Fibroblast of lung (primary cell): ENCODE measurements at places on chromosomes 13 and 19.

- no peak for DNase-seq
Observed at GRCh38 chr19:42052241-42052863, 17.7 kb downstream of the GRIK5 start.

GRCh38 chr19:50910722-50911121, 473 bp downstream of the KLK4 start:
- DNase-seq, result no peak

DNA sequence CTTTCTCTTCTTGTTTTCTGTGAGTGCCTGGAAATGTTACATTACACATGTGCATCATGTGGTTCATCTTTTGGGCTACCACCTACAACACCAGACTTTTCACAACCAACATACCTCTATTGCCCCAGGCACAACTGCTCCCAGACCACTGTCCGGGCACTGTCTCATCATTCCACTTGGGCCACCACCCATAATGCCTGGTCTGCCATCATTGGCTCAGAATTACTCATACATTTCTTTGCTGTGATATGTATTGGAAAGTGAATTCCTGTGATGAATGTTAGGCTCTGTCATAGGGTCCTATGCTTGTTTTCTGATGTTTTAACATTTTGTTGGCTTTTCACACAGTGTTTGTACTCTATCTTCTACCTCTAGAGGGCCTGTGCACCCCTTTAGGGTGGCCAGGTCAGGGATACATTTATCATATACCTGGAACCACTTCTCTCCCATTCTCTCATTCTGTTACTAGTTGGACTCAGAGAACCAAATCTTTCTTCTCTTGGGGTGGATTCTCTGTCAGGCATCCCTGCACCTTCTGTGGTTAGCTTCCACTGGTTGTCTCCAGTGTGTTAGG, 172.8 kb downstream of the NHLRC3 start:
- DNase-seq, result no peak

DNA sequence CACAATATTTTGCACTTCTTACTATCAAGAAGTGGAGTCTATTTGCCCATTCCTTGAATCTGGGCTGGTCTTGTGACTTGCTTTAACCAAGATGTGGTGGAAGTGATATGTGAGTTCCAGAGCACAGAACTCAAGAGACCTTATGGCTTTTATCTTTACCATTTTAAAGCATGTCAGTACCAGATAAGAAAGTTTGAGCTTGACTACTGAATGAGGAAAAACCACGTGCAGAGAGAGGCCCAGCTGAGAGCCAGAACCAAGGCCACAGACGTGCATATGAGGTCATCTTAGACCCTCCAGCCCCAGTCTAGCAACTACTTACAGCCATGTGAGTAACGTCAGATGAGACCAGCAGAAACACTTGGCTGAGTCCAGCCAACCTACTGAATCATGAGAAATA, 6.3 kb upstream of the CDK8 start:
- DNase-seq, result no peak

DNA sequence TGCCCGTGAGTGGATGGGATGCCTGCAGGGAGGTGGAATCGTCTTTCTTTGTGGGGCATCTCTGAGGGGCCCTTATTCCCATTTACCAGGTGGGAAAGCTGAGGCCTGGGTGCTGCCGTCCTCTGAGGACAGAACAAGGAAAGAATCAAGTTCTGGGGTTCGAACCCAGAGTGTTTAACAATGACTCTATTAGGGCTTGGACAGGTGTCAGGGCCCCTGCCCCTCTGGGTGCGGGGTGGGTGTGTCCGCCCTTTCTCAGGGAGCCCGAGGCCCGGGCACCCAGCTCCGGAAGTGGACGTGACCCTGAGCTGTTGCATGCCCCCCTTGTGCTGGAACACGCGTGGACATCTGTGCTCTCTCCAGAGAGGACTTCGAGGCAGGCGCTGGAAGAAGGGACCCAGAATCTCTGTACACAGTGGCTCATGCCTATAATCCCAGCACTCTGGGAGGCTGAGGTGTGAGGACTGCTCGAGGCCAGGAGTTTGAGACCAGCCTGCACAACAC, 10.8 kb downstream of the NDUFA11 start:
- no peak for DNase-seq

GRCh38 chr13:65892859-65893258, 1337.3 kb downstream of the PCDH9 start:
- no peak for DNase-seq

DNA sequence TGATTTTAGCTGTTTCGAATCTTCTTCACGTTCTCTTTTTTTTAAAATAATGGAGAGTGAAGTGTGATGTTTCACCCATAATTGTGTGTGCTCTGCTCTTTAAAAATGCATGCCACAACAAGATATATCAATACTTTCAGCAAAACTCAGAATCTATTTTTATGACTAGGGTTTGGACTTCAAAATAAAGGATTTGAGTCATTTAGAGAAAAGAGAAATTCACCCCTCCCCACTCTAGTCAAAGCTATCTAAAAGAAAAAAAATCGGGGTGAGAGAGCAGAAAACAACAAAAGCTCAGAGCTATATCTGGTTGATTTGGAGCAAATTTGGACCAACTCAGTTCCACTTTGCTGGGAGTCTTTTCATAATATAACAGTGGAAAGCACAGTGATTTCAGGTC, 244.5 kb downstream of the DNAJC15 start:
- DNase-seq, result no peak

GRCh38 chr19:39160889-39161672, 35.5 kb downstream of the PAK4 start:
- peak; percentile 37 for DNase-seq

- no peak for DNase-seq
Observed at GRCh38 chr13:83958531-83958930, 76.3 kb upstream of the SLITRK1 start.

DNA sequence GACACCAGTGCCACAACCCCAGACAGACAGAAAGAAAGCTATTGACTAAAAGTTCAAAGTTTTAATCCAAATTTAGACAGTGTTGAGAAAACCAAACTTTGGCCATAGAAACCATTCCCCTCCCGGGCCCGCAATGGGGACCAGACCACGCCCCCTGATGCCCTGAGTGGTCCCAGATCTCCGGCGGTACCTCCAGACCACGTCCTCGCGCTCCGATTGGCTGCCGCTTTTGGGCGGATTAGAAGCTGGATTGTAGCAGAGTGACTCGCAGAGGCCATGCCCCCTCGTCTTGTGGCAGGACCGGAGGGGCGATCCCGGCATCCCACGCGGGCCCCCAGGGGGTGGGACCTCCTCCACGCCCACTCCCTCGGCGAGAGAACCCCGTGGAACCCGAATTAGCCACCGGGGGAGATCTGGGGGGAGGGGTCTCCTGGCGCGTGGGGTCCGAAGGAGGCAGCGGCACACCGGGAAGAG, 797 bp upstream of the HSD17B14 start:
- DNase-seq, result peak; percentile 77

DNA sequence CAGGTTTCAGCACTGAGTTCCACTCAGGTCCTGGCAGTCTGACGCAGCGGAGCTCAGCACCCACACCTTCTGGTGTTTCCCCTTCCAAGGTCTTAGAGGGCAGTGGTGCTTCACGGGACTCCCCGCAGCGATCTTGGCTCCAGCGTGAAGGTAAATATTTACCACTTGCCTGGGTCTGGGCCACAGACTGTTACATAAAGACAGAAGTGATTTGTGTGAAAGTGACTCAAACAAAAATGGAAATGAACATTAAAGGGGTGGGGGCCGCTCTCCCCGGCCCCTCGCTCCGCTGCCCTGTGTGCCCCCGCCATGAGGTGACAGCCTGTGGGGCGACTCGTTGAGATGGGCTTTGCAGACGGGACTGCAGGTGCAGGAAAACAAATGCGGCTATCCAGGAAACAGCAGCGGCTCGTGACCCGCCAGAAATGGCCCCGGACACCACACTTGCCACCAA, 55.0 kb downstream of the GGACT start:
- DNase-seq, result no peak

DNA sequence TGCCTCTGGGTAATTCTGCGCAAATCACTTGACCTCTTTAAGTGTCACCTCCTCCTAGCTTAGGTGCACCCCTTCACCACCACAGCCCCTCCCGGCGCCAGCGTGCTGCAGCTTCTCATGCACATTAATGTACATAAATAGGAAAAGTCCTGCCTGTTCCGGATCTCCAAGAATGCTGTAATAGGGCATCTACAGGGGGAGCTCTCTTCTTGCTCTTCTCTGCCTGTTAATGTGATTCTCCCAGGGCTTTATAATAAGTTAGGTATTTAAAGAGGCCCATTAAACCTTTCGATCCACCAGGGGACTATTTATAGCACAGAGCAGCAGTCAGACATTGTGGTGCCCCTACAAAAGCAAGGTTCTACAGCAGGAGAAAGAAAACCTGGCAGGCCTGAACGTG, 35.3 kb downstream of the SOX1 start:
- DNase-seq, result no peak

GRCh38 chr13:31199849-31200636, at the start of gene B3GLCT:
Gene B3GLCT (plus strand): TSS chr13:31199975. CDS start chr13:31200085, 110 bp downstream.
- DNase-seq, result peak; percentile 62

DNA sequence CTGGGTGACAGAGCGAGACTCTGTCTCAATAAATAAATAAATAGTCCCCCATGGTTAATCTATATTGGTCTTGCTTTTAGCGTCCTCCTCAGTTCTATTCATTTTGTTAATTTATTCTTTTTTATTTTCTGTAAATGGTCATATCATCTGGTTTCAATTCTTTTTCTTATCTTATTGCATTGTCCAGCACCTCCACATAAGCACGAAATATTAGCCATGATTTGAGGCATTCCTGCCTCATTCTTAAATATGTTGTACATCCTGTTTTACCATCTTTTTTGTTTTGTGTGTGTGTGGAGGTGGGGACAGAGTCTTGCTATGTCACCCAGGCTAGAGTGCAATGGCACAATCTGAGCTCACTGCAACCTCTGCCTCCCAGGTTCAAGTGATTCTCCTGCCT, 24.6 kb upstream of the CCDC124 start:
- no peak for DNase-seq

GRCh38 chr13:105804561-105805190, 730.8 kb downstream of the EFNB2 start:
- peak; percentile 77 for DNase-seq

- DNase-seq, result no peak
Observed at GRCh38 chr13:106989876-106990275, 421.9 kb upstream of the ARGLU1 start.

DNA sequence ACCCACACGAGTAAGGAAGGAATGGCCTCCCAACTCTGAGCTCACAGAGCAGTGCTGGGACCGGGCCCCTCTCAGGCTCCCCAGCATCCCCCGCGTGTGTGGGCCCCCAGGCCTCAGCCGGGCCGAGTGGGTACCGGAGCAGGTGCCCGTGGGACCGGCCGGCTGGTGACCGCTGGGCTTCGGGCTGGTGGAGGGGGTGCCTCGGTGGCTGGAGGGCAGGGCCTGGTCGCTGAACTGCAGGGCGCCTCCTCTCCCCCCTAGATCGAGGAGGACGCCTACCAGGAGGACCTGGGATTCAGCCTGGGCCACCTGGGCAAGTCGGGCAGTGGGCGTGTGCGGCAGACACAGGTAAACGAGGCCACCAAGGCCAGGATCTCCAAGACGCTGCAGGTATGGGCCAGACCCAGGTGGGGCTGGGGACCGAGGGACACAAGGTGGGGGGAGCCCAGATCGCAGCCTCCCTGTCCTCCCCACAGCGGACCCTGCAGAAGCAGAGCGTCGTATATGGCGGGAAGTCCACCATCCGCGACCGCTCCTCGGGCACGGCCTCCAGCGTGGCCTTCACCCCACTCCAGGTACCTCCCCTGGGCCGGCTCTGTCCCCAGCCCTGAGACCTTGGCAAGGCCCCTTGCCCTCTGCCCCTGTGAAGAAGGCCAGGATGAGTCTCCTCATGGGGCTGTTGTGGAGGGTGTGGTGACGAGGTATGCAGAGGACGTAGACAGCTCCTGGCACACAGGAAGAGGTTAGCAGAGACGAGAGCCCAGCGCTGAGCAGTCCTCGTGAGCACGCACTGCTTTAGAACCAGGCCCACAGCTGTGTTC, 8.6 kb upstream of the CNOT3 start:
- no peak for DNase-seq

DNA sequence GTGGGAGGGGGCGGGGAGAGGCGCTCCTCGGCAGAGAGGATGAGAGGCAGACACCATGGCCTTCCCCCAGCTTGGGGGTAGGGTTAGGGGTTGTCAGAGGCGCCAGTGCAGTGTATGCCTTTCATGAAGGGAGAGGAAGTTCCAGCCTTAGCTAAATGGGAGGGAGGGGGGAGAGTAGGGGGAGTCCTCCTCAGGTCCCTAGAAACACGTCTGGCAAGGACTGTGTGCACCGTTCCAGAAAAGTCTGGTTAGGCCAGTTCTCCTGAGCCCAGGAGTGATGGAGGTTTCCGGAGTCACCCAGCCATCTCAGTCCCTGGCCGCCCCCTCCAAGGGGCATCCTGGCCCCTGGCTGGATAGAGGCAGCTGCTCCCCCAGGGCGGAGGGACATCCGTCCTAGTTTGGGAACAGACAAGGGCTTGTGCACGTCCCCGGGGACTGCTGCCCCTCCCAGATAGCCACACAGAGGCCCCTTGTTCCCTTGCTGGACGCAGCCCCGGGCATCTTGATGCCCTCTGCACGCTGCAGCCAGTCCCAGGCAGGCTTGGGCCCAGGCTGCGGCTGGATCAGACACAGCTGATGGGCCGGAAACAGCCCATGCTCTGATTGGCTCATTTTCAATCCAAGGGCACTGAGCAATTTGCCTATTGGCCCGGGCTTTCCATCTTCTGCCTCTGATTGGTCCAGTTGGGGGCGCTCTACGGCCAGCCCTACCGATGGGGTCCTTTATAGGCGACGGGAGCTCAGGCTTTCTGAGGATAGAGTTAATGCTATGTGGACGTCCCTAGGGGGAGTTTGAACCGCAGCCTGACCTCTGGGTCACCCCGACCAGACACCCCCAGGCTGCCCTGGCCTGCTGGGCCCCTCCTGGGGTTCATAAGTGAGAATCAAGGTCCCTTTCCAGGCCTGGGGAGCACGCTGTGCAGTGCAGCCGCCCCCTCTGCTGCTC, 3.8 kb downstream of the S1PR2 start:
- DNase-seq, result no peak

DNA sequence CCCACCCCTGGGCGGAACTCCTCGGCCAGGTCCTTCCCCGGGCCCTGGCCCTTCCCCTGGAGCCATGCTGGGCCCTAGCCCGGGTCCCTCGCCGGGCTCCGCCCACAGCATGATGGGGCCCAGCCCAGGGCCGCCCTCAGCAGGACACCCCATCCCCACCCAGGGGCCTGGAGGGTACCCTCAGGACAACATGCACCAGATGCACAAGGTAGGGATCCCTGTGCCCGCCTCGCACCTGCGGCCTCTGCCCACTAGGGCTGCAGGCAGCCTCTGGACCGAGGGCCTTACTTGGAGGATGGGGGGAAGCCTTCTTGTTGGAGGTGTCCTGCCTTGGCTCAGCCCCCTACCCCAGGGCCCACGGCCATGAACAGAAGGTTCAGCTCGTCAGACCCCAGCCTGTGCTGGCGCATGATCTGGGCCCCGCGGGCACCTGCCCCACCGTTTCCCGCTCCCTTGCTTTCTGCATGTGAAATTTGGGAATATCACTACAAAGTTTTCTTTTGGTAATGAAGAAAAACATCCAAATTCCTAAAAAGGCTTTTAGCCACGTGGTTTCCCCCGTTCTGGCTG, 23.4 kb downstream of the SMARCA4 start:
- DNase-seq, result no peak

GRCh38 chr13:99033814-99034213, 56.0 kb upstream of the DOCK9 start:
- DNase-seq, result peak; percentile 54
